Right renal pelvis (tissue), 4 donors: ENCODE measurements at places on chromosomes 6 and 20.

GRCh38 chr6:68649669-68650068, 14.6 kb downstream of the ADGRB3 start:
- DNase-seq = no peak

- no peak for DNase-seq
Observed at GRCh38 chr20:64229507-64230061, 26.0 kb upstream of the PCMTD2 start.

DNA sequence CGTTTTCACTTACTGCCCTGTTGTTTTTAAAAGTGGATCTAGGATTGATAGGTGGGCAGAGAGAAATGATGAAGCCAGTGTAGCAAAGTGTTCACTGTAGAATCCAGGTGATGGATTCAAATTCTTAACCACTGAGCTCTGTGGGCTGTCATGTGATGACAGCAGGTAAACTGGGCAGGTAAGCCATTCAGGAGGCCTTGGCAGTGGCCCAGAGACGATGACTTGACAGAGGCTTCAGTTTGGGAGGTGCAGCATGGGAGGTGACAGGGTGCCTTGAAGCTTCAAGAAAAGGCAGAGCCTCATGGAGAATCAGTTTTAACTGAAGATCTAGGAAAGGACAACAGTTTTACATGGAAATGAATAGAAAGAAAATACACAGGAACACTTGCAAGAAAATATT, 2.0 kb downstream of the NAA20 start:
- no peak for DNase-seq

GRCh38 chr20:56833427-56833826, 204.3 kb downstream of the TFAP2C start:
- no peak for DNase-seq

GRCh38 chr6:110778333-110778732, 36.9 kb downstream of the CDK19 start:
- DNase-seq = no peak

GRCh38 chr6:4055420-4056041, 23.4 kb downstream of the FAM217A start:
- no peak for DNase-seq

GRCh38 chr6:131749023-131749422, 38.2 kb upstream of the CTAGE9 start:
- no peak for DNase-seq

GRCh38 chr6:106360989-106361430, 493 bp downstream of the CRYBG1 start:
- DNase-seq = no peak
